Naive B cell (primary cell): ENCODE measurements at places on chromosomes 6 and 20. TPM values are rescaled to one million over a fixed set of nuclear protein-coding genes. Genes with fewer than 3 reads are reported as not detected.

ZNF311 gene
- polyA plus RNA-seq = not detected

CALHM4 gene
- polyA plus RNA-seq = not detected

DNA sequence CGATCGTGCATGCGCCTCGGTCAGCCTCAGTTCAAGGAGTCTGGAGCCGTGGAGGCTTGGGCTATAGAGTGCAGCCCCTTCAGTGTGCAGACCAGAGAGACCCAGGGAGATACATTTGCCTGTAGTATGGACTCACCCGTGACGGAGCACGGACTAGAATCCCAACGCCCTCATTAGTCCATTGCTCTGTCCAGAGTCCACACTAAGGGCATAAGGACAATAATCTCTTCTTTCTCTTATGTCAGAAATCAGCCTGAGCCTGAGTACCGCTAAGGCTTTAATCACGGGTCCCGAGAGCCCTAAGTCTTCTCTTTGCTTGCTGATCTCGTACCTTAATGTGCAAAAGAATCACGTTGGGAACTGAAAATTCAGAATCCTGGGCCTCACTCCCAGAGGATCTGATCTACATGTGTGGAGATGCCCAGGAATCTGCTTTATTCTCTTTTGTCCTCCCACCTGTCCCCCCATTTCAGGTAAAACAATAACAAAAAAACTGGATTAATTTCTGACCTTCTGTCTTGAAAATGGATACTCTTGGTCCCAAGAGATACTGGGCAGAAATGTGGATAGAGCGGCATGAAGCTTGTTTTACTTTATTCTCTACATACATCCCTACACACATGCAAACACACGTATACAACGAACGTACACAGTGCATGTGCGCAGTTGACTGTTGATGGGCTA, 671 bp downstream of the BPHL start:
- H3K27me3 ChIP-seq = no peaks in the 10 kb centered on the region
- no peak for DNase-seq
- peaks cover 14% of the 10 kb centered on the region for H3K4me1 ChIP-seq
- H3K4me3 ChIP-seq = peak overlapping the region; percentile 97

DNA sequence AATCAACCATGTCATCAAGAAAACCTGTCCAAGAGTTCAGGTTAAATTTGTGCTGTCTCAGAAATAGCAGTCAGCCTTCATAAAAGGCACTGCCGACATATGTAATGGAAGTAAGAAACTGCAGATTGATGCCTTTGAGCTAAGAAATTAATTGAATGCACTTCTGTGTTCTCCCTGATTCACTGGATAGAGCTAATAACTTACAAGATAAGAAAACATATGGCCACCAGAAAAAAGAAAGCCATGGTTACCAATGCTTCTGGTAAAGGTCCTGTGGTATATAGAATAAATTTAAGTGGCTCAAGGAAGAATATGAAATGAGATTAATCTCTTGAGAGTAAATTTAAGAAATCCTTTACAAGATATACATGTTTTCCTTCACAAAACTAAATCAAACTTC, 242.5 kb upstream of the UFL1 start:
- H3K4me3 ChIP-seq = no peak overlapping the region
- no peak overlapping the region for H3K27ac ChIP-seq
- no peaks in the 10 kb centered on the region for H3K4me1 ChIP-seq
- DNase-seq = no peak
- H3K27me3 ChIP-seq = no peaks in the 10 kb centered on the region

- H3K27ac ChIP-seq = no peak overlapping the region
- H3K4me1 ChIP-seq = peaks cover 18% of the 10 kb centered on the region
- peaks cover 5% of the 10 kb centered on the region for H3K27me3 ChIP-seq
- H3K36me3 ChIP-seq = no peaks in the 10 kb centered on the region
- no peak overlapping the region for H3K4me3 ChIP-seq
- no peak for DNase-seq
Measured at GRCh38 chr20:61718361-61719005, 347.2 kb downstream of the TAF4 start.

DNA sequence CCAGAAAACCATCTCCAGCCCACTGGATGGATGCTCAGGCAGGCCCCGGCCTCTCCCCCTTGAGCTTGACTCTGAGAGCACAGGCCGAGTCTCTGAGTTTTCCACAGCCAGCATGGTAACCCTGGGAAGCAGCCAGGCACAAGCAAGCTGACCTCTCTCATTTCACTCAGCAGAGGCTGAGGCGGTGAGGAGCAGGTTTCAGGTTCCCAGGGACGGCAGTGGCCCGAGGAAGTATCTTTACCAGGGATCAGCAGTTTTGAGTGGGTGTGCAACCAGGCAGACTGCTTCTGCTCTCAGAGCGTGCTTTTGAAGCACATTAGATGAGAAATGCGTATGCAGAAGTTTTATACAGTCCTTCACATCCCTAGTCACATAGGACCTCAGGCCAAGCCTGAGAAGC, 12.6 kb downstream of the HCK start:
- no peaks in the 10 kb centered on the region for H3K27me3 ChIP-seq
- H3K4me3 ChIP-seq = no peak overlapping the region
- no peak for DNase-seq
- peaks cover 26% of the 10 kb centered on the region for H3K4me1 ChIP-seq

PNISR gene
- 104 TPM for polyA plus RNA-seq

UBR2 gene
- polyA plus RNA-seq = 8.2 TPM

IYD gene
- not detected for polyA plus RNA-seq

DNA sequence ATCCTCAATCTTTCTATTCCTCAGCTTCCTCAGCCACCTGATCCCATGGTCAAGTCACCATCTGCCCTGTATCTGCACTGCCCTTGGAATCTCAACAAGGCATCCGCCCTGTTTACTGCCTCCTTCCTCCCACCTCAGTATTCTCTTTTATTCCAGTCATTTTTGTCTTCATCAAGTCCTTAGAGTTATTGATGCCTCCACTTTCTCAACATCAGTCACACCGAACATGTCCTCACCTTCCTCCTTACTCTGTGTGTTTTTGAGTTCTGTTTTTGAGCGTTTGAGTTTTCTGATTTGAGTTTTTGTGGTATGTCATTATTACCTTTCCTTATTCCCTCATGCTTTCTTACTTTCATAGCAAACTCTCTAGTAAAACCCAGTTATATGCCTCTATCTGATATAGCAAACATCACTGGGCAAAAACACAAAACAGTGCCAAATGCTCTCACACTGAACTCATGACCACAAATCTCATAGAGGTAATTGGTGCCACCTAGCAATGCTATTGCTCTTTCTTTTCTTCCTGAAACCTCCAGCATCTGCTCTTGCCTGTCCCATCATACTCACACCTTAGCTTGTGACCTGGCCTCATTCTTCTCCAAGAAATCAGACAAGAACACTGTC, 11.8 kb upstream of the GNRH2 start:
- H3K27ac ChIP-seq = no peak overlapping the region
- H3K36me3 ChIP-seq = peaks cover 34% of the 10 kb centered on the region
- no peaks in the 10 kb centered on the region for H3K27me3 ChIP-seq
- peaks cover 5% of the 10 kb centered on the region for H3K4me1 ChIP-seq
- H3K4me3 ChIP-seq = no peak overlapping the region
- DNase-seq = no peak

CDH26 gene
- polyA plus RNA-seq = not detected

DNA sequence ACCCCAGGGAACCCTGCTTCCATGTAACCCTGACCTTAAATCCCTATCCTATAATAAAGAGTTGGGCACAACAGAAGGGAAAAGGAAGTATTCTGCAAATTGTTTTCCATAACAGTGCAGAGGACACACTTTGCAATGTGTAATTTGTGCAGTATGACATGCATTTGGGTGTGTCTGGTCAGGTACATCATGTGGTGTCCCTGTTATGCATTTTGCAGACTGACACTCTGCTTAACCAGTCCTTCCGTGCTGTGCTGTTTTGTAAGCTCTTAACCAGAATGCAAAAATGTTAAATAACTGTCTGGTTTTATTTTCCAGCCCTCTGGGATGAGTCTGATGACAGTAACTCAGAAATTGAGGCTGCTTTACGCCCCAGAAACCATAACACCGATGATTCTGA, 57.0 kb upstream of the XRN2 start:
- no peak overlapping the region for H3K27ac ChIP-seq
- H3K4me1 ChIP-seq = no peaks in the 10 kb centered on the region
- H3K27me3 ChIP-seq = no peaks in the 10 kb centered on the region
- peaks cover 18% of the 10 kb centered on the region for H3K36me3 ChIP-seq
- no peak for DNase-seq

DNA sequence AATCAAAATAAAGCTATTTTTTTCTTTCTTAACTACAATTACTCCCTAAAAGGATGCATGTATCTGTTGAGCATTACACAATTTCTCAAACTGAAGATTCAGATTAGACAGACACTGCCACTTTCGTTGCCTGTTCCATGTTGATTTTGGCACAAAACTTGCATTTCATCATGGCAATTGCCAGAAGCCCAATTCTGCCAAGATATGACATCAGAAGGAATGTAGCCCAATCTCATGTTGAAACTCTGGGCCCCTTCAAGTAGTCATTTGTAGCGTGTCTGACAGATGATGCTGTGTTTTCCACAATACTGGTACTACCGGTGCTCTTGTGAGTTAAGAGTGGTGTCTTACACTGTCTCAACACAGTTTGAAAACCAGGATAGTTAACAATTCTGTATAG, 705.4 kb downstream of the PTPRT start:
- DNase-seq = no peak
- no peaks in the 10 kb centered on the region for H3K27me3 ChIP-seq
- H3K4me3 ChIP-seq = no peak overlapping the region
- no peaks in the 10 kb centered on the region for H3K36me3 ChIP-seq

- H3K4me1 ChIP-seq = no peaks in the 10 kb centered on the region
- H3K27me3 ChIP-seq = peaks cover 17% of the 10 kb centered on the region
- H3K36me3 ChIP-seq = no peaks in the 10 kb centered on the region
- DNase-seq = no peak
- H3K27ac ChIP-seq = no peak overlapping the region
Measured at GRCh38 chr6:147468634-147469033, 39.9 kb upstream of the SAMD5 start.

- H3K4me1 ChIP-seq = peaks cover 21% of the 10 kb centered on the region
- no peaks in the 10 kb centered on the region for H3K36me3 ChIP-seq
- H3K4me3 ChIP-seq = no peak overlapping the region
- DNase-seq = no peak
Measured at GRCh38 chr6:37492236-37492972, 7.3 kb downstream of the CCDC167 start.

DNA sequence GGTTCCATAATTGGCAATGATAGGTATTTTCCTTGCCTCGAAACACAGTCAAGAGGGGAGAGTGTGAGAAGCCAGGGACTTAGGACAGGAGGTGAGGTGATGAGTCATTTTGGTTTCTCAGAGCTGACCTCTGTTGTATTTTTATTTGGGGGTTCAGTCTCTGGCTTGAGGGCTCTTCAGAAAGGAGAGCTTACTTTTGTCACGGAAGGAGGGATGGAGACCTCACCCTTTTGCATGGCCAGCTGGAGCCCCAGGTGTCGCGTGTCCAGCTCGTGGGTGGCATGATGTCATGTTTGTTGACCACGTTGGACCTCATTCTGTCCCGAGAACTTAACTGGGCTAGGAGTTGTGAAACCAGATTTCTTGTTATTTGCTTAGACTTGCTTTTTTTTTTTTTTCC, 293.9 kb downstream of the QKI start:
- no peak for DNase-seq
- peak overlapping the region; percentile 28 for H3K27ac ChIP-seq
- no peaks in the 10 kb centered on the region for H3K27me3 ChIP-seq
- H3K36me3 ChIP-seq = no peaks in the 10 kb centered on the region
- no peak overlapping the region for H3K4me3 ChIP-seq

SMPDL3A gene
- not detected for polyA plus RNA-seq

UST gene
- polyA plus RNA-seq = 7.2 TPM

NKAIN2 gene
- polyA plus RNA-seq = not detected

DNA sequence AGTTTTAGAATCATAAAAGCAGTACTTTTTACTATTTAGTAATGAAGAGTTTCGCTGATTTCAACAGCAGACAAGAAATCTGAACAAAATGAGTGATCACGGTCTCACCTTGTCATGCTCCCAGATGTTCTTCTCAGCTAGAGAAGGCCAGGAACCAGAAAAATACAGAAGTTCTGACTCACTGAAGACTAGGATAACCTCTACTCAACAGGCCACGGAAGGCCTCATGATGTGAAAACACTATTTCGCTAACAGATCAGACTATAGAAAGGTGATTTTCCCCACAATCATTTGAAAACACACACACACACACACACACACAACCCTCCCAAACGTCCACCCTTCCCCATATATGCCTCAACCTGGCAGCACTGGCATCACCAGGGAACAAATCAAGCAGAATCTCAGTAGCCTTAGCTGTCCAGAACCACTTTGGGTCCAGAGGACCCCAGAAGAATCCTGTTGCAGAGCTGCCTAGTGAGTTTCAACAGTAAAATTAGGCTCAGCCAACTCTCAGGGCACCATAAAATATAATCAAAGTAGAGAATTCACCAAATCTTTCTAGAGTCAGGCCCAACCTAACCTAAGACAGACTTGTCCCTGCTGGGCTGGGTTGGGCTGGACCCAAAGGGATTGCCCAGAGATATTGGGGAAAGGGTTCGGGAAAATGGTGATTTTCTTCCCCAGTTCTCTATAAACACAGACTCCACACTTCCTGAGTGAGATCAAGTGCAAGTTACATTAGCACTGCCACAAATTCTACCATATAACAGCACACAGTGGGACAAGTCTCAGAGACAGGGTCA, 7.9 kb downstream of the EXOC2 start:
- no peak overlapping the region for H3K27ac ChIP-seq
- DNase-seq = no peak
- H3K36me3 ChIP-seq = no peaks in the 10 kb centered on the region
- H3K4me1 ChIP-seq = peaks cover 45% of the 10 kb centered on the region
- peak overlapping the region; percentile 29 for H3K4me3 ChIP-seq
- H3K27me3 ChIP-seq = no peaks in the 10 kb centered on the region

DNA sequence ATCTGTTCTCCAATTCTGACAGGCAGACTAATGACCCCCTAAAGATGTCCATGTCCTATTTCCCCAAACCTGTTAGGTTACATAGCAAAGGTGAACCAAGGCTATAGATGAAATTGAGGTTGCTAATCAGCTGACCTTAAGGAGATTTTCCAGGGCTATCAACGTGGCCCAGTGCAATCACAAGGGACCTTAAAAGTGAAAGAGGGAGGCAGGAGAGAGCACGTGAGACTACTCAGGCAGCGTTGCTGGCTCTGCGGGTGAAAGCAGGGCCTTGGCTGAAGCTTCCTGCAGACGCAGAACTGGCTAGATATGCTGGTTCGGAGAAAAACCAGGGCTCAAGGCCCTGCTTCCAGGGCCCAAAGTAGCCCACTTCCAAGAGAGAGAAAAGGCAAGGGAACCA, 78.7 kb downstream of the NCOA7 start:
- no peaks in the 10 kb centered on the region for H3K36me3 ChIP-seq
- no peaks in the 10 kb centered on the region for H3K4me1 ChIP-seq
- no peak for DNase-seq
- H3K4me3 ChIP-seq = no peak overlapping the region

GRCh38 chr6:53325785-53326184, 23.0 kb downstream of the ELOVL5 start:
- no peaks in the 10 kb centered on the region for H3K27me3 ChIP-seq
- peak overlapping the region; percentile 97 for H3K27ac ChIP-seq
- H3K36me3 ChIP-seq = peaks cover 12% of the 10 kb centered on the region
- peak overlapping the region; percentile 58 for H3K4me3 ChIP-seq
- DNase-seq = no peak
- peaks cover 80% of the 10 kb centered on the region for H3K4me1 ChIP-seq

VIP gene
- not detected for polyA plus RNA-seq

GRCh38 chr6:122482750-122483080, 11.1 kb upstream of the SERINC1 start:
- H3K4me1 ChIP-seq = peaks cover 7% of the 10 kb centered on the region
- no peak for DNase-seq
